ENCODE measurements at places on chromosomes 12 and 14. TPM values are rescaled to one million over a fixed set of nuclear protein-coding genes. Genes with fewer than 3 reads are reported as not detected.

DNA sequence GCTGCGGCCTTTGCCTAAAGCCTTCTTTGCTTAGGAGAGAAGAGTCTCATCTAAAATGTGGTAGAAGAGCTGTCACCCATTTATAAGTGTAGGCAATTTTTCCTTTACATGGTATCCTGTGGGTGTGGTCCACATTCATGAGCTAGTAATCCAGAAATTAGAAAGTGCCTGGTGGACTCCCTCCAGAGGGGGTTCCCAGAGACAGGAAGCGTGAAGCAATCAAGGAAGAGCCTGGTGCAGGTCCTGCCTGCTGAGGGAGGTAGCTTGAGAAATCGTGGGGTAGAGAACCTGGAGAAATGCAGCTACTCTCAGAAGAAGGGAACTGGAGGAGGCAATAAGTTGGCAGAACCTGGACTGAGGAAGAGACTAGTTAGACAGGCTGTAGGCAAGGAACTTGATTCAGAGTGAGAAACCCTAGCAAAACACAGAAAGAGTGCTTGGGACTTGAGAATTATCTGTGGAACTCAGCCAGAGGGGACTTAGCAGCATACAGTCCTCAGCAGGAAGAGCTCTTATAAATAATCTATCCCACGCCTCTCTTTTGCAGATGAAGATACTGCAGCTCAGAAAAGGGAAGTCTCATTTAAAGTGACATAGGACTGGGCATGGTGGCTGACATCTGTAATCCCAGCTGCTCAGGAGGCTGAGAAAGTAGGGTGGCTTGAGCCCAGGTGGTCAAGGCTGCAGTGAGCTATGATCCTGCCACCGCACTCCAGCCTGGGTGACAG is 182.4 kb upstream of the CCND2 start:
- no peak for DNase-seq

DNA sequence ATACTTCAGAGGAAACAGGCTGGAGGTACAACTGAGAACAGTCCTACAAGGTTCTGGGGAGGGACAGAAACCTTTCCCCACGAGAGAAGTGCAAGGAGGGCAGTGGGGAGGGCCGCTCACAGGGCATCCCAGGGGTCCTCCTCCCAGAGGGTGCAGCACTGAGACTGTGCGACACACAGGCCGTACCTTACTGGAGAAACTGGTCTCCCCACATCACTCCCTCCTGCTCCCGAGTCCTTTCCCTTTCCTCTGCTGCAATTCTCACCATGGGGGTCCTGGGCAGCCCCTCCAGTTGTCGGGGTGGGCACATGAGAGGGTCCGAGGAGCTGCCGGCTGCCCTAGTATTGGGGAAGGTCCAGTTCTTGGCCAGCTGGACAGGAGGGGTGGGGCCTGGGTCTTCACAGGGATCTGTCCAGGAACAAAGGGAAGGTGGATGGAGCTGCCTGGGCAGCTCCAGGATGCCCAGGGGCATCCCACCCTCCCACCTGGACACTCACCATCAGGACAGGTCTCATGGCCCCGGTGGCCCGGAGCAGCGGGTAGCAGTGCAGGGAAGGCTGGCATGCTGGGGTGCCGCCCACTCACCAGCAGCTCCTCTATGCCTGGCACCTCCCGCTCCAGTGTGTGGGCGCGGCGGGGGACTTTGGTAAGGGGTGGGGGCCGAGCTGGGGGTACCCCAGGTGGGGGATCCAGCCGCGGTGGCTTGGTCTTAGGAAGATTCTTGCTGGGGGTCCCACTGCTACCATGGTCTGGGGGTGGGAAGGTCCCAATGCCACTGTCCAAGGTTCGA is 35.8 kb downstream of the NCKAP5L start:
- DNase-seq = no peak

DNA sequence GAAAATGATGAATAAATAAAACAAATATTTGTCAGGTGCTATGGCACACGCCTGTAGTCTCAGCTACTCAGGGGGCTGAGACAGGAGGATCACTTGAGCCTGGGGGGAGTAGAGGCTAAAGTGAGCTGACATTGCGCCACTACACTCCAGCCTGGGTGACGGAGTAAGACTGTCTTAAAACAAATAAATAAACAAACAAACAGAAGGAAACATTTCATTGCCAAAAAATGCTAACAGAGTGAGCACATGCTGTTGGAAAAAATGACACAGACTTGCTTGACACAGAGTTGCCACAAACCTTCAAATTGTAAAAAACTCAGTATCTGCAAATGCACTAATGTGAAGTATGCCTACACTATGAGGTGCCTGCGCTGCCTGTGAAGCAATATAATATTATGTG is 50.8 kb upstream of the AP4S1 start:
- no peak for DNase-seq

Gene ASCL1
- total RNA-seq = not detected

Gene SLC6A13
- 1.3 TPM for total RNA-seq

DNA sequence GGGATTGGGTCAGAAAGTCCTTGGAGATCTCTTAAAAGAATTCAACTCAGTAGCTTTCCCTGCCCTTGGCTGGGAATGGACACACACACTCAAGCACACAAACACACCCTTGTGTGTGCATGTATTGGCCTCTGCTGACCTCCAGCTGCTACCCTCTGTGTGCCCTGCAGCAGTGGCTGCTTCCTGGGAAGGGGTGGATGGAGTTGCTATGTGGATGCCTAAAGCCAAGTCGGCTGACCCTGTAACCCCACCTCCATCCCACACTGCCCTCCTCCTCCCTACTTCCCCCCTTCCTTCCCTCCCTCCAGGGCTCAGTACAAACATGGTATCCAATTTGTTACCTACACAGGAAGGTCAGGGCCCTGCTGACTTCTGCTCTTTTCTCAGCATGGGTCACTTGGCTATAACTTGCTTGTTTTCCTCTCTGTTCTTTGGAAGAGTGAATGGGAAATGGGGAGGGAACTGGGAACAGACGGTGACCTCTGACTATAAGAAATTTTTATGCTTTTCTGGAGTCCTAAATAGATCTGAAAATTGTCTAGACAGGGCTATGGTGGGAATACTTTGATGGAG is 351.6 kb upstream of the TBX3 start:
- DNase-seq = no peak

DNA sequence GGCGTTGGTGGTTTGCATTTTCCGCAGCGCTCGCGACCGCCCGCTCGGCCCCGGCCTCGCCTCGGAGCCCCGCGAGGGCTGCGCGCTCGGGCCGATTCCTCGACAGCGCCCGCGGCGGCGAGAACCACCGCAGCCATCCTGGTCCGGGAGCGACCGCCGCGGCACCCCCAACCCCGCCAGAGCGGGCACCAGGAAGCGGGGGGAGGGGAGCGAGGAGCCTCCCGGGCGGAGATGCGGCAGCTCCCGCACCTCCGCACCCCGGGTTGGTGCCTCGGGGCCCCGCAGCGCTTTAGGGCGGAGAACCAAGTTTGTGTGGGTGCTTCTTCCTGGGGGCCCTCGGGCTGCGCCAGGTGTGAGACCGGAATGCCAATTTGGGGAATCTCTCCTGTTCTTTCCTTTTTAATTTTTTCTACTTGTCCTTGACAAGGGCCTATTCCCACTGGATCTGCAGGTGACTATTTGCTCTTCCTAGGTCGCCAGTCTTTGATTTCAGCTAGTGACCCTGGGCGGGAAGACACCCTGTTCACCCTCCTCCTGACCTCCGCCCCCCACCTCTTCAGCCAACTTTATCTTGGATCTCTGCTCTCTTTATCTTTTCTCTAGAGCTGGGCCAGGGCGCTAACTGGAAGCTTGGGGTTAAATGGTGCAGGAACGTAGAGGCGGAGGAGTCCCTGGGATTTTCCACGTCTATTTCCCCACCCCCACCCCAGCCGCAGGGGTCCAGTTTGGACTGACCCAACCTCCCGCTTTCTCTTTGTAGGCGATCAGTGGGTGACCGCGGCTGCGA is at the start of gene SOCS2:
Gene SOCS2 (plus strand): TSS at position 751 of the 787 bp plus-strand sequence. CDS start 223 bp downstream, outside the sequence.
- peak; percentile 69 for DNase-seq

- no peak for DNase-seq
Measured at GRCh38 chr14:97544571-97544970, 747.4 kb downstream of the VRK1 start.

DNA sequence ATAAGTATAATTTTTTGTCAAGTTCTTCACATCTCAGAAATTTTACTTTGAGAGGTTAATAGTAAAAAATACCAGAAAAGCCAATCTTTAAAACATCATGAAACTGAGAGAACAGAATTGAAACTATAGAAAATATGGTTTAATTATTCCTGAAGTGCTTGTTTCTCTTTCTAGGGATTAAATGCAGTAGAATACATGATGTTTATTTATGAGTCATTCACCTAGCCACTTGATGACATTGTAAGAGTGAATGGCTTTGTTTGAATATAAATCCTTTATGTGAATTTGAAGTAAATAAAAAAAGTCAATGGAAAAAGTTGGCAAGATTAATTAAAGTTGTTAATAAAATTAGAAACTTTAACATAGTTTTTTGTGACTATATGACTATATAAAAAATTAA is 48.4 kb downstream of the KTN1 start:
- DNase-seq = no peak

- no peak for DNase-seq
Measured at GRCh38 chr14:103057028-103057371, 349 bp downstream of the CDC42BPB start.

GRCh38 chr12:98771811-98772752 is 127.0 kb downstream of the APAF1 start:
- no peak for DNase-seq

DNA sequence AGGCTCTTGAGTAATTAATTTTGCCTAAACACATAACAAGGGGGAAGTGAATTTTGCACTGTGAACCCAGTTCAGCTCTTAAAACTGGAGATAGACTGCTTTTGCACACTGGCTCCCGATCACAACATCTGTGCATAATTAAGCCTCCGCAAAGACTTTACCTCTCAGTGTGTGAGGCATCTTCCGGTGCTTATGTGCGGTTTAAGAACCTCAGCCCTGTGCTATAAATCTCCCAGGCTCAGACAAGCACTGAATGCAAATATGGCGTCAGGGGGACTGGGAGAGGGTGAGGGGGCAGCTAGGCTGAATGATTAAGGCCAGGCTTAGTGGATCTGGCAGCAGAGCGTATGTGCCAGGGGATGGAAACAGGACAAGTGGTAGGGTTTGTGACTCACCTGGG is 103.3 kb downstream of the ADCK1 start:
- DNase-seq = no peak

Gene OASL
- 0.35 TPM for total RNA-seq

Gene ABCC9
- 123 TPM for total RNA-seq

DNA sequence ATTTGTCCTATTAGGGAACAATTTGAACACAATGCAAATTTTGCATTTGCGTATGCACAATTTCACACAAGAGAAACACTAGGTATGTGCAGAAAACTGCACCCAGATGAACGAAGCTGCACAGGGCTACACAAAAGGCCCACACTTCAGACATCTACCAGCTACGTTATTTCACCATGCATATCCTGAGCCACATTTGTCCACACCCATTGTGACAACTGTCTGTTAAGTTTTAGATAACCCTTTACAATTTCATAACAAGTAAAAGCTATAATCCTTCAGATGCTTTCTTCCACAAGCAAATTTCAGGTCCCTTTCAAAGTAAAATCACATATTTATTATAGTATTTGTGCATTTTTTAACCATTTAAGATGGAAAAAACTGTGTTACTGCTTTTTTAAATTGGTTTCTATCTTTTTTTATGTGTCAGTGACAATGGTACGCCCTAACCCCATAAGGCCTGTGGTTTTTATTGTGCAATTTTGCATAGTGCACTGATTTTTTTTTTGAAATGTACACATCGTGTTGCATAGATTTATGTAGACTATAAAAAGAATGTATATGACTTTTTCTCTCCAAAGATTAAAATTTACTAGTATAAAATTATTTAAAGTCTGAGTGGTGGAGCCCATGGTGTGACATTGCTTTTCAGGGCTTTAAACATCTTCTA is 87.8 kb upstream of the BTG1 start:
- DNase-seq = no peak

Gene TEAD4
- total RNA-seq = 97.8 TPM

GRCh38 chr12:14765398-14765797 is 37.9 kb downstream of the WBP11 start:
- no peak for DNase-seq

DNA sequence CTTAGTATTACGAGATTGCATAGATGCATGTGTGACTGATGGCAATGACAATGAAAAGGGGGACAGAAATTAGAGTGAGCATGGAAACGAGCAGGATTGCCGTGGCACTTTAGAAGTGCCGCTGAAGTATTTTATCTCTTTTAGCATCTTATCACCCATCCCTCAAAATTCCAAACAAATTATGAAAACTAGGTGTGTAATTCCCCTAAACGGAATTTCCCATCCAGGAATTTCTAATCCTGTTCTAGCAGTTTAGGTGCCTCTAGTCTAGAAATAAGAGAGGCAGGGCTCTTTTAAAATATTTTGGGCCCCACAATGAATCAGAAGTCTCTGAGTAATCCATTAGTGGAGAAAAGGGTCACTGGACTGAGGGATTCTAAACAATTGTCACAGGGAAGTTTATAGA is 947 bp downstream of the TMEM52B start:
- DNase-seq = no peak

Gene PZP
- total RNA-seq = not detected

- no peak for DNase-seq
Measured at GRCh38 chr12:93954166-93955112, 193.9 kb upstream of the PLXNC1 start.

DNA sequence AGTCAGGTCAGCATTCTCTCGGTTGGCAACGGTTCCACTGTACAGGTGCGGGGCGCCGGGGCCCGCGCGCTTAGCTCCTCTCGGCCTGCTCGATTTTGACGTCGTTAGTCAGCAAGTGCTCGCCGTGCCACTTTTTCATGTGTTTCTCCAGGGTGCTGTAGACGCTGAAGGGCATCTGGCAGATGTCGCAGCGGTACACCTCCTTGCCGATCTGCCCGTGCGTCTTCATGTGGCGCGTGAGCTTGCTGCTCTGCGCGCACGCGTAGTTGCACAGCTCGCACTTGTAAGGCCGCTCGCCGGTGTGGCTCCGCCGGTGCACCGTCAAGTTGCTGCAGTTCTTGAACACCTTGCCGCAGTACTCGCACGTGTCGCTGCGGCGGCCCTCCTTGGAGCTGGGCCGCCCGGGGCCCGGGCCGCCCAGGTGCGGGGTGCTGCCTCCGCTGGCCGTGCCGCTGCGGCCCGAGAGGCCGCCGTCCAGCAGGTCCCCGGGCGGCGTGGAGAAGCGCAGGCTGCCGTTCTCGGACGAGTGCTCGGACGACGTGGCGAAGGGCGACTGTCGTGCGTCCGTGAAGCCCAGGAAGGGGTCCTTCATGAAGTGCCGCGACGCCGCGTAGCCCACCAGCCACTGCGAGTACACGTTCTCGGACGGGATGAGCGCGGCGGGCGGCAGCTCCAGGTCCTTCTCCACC is 97.8 kb downstream of the BCL11B start:
- no peak for DNase-seq

Gene KRT8
- total RNA-seq = 3,707 TPM

- DNase-seq = no peak
Measured at GRCh38 chr14:23929136-23929535, 24.4 kb upstream of the DHRS4 start.

- DNase-seq = no peak
Measured at GRCh38 chr12:71581206-71581605, 82.4 kb downstream of the ZFC3H1 start.

GRCh38 chr12:123097561-123098084 is 53.3 kb downstream of the PITPNM2 start:
- no peak for DNase-seq

GRCh38 chr12:51070004-51070403 is 13.4 kb downstream of the CSRNP2 start:
- DNase-seq = peak; percentile 87

- DNase-seq = no peak
Measured at GRCh38 chr14:92527721-92528120, 14.1 kb downstream of the RIN3 start.

GRCh38 chr12:130074661-130075406 is 87.4 kb upstream of the FZD10 start:
- no peak for DNase-seq

Data from Caco-2 (cell line).